Stimulated activated CD8-positive, alpha-beta memory T cell treated with anti-CD3 and anti-CD28 coated beads, Interleukin-4, amount 100 ng/mL, for 48 hours (primary cell): ENCODE measurements at places on chromosomes 5 and 9.

DNA sequence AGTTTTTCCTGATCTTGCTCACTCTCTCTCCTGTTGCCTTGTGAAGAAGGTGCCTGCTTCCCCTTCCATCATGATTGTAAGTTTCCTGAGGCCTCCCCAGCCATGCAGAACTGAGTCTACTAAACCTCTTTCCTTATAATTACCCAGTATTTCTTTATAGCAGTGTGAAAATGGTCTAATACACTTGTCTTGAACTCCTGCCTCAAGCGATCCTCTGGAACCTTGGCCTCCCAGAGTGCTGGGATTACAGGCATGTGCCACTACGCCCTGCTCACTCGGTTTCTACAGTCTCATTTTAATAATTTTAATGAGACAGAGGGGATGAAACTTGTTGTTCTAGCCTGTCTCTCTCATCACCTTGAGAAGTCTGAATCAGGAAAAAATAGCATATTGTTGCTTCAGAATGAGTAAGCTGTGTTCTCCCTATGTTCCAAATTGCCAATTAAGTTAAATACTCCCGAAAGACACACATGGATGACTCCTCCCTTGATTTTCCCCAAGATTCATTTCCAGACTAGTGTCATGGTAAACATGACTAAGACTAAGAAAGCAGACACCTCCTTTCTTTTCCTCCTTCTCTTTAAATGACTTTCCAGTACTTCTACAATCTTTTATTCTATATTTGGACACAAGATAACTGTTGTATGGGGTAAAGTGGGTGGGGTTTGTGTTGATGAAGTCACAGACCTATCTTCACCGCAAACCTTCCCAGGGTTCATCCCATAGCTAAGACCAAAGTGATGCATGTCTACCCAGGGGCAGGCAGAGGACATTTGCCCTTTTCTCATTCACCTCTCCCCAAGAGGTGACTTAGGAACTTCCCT, 7.8 kb upstream of the DNAJC18 start:
- DNase-seq, result no peak

DNA sequence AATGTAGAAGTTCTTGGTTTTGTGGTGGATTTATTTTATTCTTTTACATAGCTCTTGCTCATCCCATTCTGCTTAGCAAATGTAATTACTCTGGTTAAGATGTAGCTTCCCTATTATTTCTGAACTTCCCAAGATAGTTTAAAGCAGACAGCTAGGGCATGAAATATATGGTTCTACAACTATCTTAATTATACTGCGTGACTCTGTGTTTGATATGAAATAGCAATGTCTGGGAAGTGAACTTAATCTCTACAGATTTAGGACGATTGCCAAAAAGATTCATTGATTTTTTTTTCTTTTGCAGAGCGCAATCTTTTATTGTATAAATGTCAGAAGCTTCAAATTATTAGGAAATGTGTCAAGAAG, 529.3 kb upstream of the ZNF608 start:
- DNase-seq, result no peak

DNA sequence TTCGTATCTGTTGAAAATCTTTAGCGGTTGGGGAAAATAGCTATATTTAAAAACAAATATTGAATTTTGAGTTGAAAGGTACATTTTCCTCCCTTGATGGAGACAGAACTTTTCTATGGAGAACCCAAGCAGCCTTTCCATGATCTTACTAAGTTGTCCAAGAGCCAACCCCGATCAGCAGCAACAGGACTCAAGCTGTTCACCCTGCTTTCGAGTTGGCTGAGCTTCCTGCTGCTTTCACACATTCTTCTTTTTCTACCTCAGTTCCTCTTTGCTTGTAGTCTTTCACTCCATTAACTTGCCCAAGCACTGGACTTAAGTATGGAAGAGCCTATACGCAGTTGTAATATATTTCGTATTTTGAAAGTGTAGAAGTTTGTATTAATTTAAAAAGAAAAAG, 59.4 kb downstream of the IL6ST start:
- no peak for DNase-seq

GRCh38 chr9:72674961-72675360, 153.6 kb downstream of the TMC1 start:
- DNase-seq, result no peak

GRCh38 chr5:160556846-160557245, 135.2 kb downstream of the PTTG1 start:
- no peak for DNase-seq

DNA sequence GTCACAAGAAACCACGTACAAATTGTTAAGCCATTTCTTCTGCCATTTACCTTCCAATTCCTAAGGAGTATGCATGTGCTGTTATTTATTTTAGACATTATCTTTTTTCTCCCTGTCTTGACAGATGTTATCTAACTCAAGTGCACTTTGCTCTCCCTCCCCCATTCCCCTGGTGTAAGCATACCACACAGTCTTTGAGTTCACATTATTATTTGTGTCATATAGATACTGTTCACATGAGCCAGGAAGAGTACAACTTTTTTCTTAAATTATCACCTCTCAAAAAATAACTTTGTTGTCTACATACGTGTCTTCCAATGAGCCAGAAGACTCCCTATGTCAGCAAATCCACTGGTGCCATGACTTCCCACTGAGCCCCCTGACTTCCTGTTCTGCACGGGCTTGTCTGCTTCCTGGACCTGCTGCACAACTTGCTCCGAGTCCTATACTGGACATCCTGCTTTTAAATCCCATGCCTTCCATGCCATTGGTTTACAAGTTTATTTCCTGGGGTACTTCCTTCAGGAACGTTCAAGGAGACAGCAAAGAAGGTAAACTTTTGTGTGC, 19.9 kb upstream of the FAM120A start:
- DNase-seq, result no peak

GRCh38 chr9:130234340-130235260, 31.0 kb upstream of the HMCN2 start:
- no peak for DNase-seq

- no peak for DNase-seq
Observed at GRCh38 chr5:54220230-54221040, 89.9 kb downstream of the ARL15 start.

DNA sequence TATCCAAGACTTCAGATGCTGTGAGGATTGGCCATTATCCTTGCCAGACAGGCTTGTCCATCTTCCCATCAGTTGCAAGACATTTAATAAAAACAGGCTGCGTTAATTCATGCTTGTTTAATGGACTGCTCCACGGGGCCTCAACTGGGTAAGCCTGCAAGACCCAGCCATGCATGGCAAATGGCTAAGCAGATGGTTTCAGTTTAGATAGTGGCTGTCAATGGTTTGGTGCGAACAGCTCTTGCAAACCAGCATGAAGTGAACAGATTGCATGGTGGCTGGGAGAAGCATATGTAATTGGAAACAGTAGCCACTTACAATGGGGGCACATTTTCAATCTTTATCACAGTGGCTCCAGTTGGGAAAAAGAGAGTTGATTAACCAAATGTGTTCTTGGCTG, 628.2 kb upstream of the KLF4 start:
- no peak for DNase-seq

DNA sequence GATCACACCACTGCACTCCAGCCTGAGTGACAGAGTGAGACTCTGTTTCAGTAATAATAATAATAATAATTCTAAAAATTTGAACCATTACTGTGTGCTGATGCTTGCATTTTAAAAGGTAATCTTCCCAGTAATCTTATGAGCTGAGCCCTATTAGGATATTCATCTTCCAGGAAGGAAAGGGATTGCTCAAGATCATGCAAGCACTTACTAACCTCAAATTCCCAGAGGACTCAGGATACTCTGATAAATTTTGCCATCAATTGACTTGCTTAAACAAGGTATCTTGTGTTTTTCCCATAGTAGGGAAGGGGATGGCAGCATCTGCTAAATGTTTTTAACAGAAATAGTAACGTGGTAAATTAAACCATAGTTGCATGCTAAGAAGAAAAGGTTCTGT, 176.4 kb upstream of the MRPS30 start:
- no peak for DNase-seq

- no peak for DNase-seq
Observed at GRCh38 chr9:121820286-121821005, 169.0 kb downstream of the DAB2IP start.

GRCh38 chr5:171776770-171777759, 8.6 kb upstream of the SMIM23 start:
- DNase-seq, result no peak

GRCh38 chr5:32916648-32917047, 205.5 kb downstream of the NPR3 start:
- no peak for DNase-seq

DNA sequence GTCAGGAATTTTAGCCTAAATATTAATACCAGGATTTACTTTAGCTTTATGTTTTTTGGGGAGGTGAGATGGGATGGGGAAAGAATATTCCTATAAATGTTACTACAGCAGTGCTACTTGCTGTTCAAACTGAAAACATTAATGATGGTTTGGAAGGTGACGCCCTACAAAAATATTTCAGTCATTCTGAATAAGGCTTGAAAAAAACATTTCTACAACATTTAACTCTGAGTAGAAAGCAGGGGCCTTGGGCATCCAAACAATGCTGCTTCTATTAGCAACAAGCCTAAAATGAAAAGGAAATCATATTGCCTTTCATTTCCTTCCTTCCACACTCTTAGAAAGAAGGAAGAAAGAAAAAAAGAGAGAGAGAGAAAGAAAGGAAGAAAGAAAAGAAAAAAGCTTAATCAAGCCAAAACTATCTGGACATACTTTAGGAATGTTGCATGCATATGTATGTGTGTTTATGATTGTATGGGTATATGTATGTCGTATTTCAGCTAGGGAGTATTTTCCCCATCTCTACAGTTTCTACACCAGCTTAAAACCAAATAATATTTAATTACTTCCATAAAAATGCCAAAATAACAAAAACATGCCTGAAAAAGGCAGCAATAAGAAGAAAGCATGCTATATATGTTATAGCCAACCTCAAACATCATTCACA, 16.3 kb upstream of the DAB2 start:
- no peak for DNase-seq

DNA sequence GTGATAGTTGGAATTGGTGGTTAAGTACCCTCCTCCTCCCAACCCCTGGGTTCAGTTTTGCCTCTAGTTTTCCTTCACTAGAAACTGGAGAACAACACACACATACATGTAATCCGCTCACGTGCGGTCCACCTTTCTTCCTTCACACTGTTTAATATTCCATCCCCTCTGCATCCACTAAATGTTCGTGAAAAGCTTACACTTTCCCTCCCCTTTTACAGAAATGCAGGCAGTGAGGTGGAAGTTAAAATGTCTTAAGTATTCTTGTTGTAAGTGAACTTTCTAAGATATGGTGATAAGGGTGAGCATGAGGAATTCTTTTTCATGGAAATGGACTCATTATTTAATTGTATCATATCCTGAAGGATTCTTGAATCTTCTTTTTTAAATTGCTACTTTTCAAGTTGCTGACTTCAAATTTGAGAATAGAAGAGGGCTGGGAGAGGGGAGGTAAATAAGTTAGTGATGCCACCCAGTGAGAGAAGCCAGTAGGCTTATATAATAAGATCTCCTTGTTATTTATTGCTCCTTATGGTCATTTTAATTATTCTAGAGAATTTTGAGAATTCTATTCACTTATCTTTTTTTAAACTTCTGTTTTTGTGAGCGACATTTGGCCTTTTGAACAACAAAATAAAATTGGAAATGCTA, 90.2 kb downstream of the TLE4 start:
- DNase-seq, result no peak

- peak; percentile 81 for DNase-seq
Observed at GRCh38 chr5:133052317-133053175, 733 bp downstream of the HSPA4 start.

DNA sequence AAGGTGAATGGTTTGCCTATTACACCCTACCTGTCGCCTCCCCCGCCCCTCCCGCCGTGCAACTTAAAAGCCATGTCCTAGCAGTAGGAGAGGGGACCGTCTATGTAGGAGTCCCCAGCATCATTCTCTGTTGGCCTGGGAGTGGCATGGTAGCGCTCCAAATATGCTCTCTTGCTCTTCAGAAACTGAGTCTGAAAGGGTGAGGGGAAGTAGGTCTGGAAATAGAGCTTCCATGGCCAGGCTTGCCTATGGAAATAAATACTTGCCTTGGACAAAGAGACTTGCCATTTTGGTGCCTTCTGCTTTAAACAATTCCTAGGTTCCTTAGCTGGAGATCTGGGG, 1.4 kb downstream of the RGS7BP start:
- DNase-seq, result no peak

DNA sequence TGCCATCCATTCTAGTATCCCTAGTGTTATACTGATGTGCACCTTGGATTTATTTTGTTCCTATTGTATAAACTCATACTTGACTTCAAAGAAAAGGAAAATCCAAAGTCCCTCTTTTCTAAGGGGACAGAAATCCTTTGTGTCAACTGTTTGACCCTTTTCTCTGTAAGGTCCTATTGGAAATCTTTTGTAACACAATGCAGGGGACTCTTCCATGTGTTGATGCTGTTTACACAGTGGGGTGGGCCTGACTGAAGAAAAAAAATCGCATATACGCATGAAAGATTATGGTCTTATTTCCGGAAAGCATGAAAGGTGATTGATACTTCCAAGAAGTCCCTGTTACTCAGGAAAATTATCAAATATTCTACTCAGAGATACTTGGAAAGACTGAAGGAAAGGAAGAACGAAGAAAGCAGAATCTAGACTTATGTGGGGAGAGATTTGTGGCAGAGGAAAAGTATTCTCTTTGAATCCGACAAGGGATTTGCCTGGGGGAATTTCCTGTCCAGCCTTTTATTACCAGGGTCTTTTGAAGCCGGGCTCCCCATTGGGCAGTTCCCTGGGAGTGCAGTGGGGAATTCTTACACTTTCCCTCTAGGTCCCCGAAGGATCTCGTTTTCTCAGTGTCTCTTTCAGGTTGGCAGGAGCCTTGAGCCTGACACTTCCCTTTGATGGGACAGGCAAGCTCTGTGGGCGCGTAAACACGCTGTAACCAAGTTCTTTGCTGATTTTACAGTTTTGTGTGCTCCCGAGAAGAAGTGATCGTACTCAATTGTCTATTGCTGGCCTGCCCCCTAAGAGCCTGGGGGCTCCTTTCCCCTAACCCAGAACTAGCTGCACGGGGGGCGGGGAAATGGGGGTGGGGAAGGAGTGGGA, 779 bp upstream of the VCAN start:
- no peak for DNase-seq

DNA sequence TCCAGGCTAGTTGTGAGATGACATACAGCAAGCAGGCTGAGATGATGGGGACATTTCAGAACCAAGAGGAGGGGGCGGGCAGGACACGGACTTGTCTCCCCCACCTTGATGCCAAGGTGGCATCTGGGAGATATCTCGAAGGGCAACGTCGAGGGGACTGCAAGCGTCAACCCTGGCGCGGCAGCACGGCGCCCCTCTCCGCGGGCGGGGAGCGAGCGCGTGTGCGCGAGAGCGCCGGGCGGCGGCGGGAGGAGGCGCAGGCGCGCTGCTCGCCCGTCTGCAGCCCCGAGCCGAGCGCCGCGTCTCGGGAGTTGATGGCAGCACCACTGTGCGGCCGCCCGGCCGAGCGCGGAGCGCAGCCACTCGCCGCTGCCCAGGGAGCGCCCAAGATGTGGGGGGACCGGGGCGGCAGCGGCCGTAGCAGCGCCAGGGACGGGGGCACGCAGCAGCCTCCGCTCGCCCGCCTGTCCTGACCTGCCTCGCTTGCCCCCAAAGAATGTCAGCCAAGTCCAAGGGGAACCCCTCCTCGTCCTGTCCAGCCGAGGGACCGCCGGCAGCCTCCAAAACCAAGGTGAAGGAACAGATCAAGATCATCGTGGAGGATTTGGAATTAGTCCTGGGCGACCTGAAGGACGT, at the start of gene PRR16:
Gene PRR16, plus strand, starts transcription at position 310 of the 636 bp plus-strand sequence.
- DNase-seq, result peak; percentile 24

GRCh38 chr9:108831496-108832178, 24.1 kb downstream of the ACTL7B start:
- DNase-seq, result no peak

- no peak for DNase-seq
Observed at GRCh38 chr9:35172878-35173277, 11.1 kb downstream of the UNC13B start.
